ENCODE measurements at places on chromosomes 13 and 19. TPM values are rescaled to one million over a fixed set of nuclear protein-coding genes. Genes with fewer than 3 reads are reported as not detected.

GRCh38 chr19:14349426-14349825 is 31.8 kb upstream of the ADGRE5 start:
- no peak for DNase-seq

DNA sequence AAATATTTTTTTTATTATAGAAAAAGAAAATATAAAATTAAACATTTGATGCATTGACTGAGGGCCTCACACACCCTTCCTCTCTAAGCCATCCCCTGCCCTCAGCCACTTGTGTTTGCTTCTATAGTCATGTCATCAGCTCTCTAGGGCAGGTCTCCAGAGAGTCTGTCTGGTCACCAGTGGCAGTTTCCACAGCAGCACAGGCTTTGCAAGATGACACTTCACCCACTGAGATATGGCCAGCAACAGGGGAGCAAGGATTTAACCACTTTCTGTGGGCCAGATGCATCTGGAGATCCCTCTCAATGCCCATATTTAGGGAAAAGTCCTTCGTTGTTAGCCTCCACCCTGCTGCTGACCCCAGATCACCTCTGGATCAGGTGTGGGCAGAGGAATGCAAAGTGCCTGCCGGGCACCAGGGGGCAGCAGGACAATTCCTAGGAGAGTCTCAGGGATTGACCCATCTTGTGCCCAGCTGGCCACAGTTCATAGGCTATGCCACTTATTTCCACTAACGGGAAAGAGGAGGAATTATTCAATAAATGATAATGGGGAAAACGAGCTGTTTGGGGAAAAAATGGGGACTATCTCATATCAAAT is 4.8 kb downstream of the ABCC4 start:
- DNase-seq: no peak

DNA sequence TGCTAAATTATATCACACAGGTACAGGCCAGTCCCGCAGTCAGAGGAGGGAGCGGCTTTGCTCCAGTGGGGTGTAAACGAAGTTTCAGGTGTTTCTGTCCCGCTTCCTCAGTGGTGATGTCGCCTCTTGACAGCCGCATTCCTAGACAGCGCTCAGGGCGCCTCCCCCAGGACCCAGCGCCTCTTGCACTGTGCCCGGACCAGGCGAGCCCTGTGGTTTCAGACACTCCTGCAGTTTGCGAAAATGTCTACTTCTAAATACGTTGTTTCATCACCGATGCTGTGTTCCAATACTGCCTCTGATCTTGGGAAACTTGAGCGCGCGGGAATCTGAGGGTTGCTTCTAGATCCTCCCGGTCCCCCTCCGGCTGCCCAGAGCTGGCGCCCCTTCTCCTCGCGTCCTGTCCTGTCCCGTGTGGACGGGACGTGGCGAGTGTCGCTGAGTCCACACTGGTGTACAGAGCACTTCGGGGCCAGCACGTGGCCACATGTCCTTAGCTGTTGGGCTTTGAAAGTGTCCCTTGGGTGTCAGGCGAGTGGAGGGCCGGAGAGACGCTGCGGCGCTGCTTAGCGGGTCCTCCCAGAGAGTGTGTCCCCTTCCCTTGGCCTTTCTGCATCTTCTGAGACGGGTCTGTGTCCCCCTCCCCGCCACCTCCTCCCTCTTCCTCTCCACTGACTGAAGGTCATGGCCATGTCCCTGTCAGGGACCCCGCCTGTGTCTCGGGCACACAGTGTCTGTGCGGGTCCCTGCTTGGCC is 14.6 kb upstream of the RPS15 start:
- DNase-seq: no peak

The CLEC4M gene
- not detected for total RNA-seq
